ENCODE measurements at places on chromosomes 2 and 18.

DNA sequence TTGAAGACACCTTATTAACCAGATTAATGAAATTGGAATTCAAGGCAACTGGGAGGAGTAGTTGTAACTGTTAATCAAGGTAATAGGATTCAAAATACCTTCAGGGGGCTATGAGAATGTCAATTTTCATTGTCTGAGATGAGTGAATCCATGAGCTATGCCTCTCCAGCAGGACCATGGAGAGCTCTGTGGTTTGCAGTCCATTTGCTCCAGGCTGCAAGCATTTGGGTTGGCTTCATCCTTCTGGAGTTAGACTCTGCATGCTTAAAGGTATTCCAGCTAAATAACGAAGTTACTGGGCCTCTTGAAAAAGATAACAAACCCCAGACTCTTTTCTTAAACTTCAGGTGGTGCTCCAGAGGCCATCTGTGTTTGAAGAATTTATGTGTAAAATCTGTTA, 207.1 kb upstream of the SLC8A1 start:
- no peak overlapping the region for H3K27ac ChIP-seq
- no peaks in the 10 kb centered on the region for H3K36me3 ChIP-seq
- no peak for DNase-seq

- no peak for DNase-seq
- no peaks in the 10 kb centered on the region for H3K27me3 ChIP-seq
- H3K4me1 ChIP-seq: no peaks in the 10 kb centered on the region
- H3K4me3 ChIP-seq: no peak overlapping the region
Measured at GRCh38 chr2:150846691-150847090, 359.2 kb upstream of the RND3 start.

DNA sequence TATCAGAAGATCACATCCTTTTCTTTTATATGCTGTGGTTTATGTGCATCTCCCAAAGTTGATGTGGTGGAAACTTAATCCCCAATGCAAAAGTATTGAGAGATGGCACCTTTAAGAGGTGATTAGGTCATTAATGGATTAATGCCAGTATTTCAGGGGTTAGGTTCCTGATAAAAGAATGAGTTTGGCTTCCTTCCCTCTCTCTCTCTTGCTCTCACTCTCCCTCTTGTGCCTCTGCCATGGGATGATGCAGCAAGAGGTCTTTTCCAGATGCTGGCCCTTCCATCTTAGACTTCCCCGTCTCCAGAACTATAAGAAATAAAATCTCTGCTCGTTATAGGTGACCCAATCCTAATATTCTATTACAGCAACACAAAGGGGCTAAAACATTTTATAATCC, 85.0 kb downstream of the TTC27 start:
- H3K36me3 ChIP-seq: no peaks in the 10 kb centered on the region
- peaks cover 10% of the 10 kb centered on the region for H3K4me1 ChIP-seq
- no peaks in the 10 kb centered on the region for H3K27me3 ChIP-seq
- DNase-seq: no peak
- H3K4me3 ChIP-seq: no peak overlapping the region

- H3K27me3 ChIP-seq: no peaks in the 10 kb centered on the region
- H3K4me3 ChIP-seq: no peak overlapping the region
- H3K36me3 ChIP-seq: peaks cover 51% of the 10 kb centered on the region
- peaks cover 5% of the 10 kb centered on the region for H3K4me1 ChIP-seq
Measured at GRCh38 chr2:10584843-10585475, 104.8 kb downstream of the NOL10 start.

- no peak overlapping the region for H3K27ac ChIP-seq
- peaks cover 10% of the 10 kb centered on the region for H3K4me1 ChIP-seq
- DNase-seq: no peak
- no peaks in the 10 kb centered on the region for H3K36me3 ChIP-seq
- H3K4me3 ChIP-seq: no peak overlapping the region
- H3K27me3 ChIP-seq: no peaks in the 10 kb centered on the region
Measured at GRCh38 chr18:3610813-3611212, 160.8 kb downstream of the TGIF1 start.

GRCh38 chr2:66070721-66071602, 364.0 kb upstream of the MEIS1 start:
- H3K27me3 ChIP-seq: no peaks in the 10 kb centered on the region
- DNase-seq: no peak
- no peaks in the 10 kb centered on the region for H3K4me1 ChIP-seq
- H3K27ac ChIP-seq: no peak overlapping the region

DNA sequence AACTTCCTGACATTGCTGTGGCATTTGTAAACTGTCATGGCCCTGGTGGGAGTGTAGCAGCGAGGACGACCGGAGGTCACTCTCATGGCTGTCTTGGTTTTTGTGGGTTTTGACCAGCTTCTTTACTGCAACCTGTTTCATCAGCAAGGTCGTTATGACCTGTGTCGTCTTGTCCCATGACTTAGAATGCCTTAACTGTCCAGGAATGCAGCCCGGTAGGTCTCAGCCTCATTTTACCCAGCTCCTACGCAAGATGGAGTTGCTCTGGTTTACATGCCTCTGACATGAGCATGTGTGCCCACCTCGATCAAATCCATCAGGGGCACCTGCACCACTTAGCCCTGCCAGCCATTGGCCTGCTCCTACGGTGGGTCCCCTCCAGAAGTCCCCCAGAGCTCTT, 32.9 kb upstream of the SLC66A3 start:
- no peak overlapping the region for H3K27ac ChIP-seq
- no peaks in the 10 kb centered on the region for H3K4me1 ChIP-seq
- DNase-seq: no peak

DNA sequence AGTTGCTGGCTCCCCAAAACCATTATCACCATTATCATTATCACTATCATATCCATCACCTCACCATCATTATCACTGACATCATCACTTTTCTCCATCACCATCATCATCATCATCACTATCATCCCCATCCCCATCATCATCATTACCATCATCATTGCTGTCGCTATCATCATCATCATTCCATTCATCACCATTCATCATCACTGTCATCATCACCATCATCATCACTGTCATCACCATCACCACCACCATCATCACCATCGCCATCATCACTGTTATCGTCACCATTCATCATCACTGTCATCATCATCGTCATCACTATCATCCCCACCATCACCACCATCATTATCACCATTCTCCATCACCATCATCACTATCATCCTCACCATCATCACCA, 9.0 kb downstream of the HPCAL1 start:
- no peaks in the 10 kb centered on the region for H3K36me3 ChIP-seq
- no peak for DNase-seq
- H3K27ac ChIP-seq: no peak overlapping the region
- H3K4me3 ChIP-seq: no peak overlapping the region
- peaks cover 20% of the 10 kb centered on the region for H3K4me1 ChIP-seq

DNA sequence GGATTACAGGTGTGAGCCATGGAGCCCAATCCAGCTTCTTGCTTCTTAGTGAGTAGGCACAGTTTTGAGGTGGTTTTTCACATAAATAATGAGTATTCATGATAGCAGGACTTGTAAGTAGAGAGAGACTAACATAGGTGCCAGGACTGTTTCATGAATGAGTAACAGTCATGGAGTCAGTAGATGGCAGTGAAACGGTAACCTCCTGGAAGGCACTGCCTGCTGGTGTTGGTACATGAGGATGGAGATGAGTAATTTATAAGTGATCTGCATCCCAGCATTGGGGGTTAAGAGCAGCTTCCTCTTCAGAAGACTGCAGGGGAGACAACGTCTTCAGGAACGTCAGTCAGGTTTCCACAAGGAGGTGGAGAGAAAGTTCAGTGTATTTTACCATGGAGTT, 143.8 kb downstream of the HAUS1 start:
- no peaks in the 10 kb centered on the region for H3K27me3 ChIP-seq
- no peak for DNase-seq
- no peak overlapping the region for H3K27ac ChIP-seq
- no peak overlapping the region for H3K4me3 ChIP-seq
- peaks cover 10% of the 10 kb centered on the region for H3K4me1 ChIP-seq
- H3K36me3 ChIP-seq: no peaks in the 10 kb centered on the region

DNA sequence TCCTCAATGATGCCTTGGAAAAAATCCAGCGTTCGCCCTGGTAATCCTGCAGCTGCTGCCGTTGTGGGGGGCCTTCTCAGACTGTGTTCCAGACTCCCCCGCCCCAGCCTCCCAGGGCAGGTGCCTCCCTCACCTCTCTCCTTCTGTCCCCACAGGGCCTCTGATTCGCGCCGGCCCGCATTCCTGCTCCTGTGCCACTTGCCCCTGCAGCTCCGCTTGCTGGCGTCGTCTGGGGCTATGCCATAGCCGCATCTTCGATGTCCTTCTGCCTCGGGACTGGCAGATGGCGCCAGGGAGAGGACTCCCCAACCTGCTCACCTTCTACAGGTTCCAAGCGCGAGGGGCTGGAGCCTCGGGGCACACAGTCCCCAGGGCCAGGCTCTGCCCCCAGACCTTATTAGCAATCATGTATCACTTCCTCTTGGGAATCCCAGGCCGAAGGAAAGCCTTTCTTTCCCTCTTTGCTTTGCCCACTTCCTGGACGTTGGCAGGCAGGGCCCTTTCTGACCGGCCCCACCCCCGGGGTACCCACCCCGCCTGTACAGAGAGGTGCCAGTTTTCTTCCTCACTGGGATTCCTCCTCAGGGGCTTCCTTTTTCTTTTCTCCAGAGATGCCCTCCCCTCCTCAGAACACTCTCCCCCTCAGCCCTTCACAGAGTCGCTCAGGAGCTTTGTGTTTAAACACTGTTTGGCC, 4.4 kb downstream of the SPATA3 start:
- H3K27ac ChIP-seq: no peak overlapping the region
- peaks cover 6% of the 10 kb centered on the region for H3K27me3 ChIP-seq
- H3K4me1 ChIP-seq: no peaks in the 10 kb centered on the region

DNA sequence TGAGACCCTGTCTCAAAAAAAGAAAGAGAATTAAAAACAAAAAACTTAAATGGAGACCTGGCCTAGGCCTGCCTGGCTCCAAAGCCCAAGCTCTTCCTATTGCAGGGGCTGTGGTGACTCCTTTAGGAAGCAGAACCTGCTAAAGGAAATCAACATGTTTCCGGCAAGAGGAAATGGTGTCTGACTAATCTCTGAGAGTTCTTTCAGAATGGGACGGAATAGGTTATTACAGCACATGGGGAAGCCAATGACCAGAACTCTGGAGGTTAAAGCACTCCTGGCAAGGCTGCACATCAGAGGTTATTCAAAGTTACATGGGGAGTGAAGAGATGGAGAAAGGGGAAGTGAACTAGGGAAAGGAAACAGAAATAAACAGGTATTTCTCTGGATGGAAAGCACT, 21.4 kb downstream of the KIF3C start:
- H3K4me3 ChIP-seq: no peak overlapping the region
- no peaks in the 10 kb centered on the region for H3K36me3 ChIP-seq
- no peaks in the 10 kb centered on the region for H3K27me3 ChIP-seq
- H3K4me1 ChIP-seq: peaks cover 16% of the 10 kb centered on the region
- H3K27ac ChIP-seq: no peak overlapping the region

DNA sequence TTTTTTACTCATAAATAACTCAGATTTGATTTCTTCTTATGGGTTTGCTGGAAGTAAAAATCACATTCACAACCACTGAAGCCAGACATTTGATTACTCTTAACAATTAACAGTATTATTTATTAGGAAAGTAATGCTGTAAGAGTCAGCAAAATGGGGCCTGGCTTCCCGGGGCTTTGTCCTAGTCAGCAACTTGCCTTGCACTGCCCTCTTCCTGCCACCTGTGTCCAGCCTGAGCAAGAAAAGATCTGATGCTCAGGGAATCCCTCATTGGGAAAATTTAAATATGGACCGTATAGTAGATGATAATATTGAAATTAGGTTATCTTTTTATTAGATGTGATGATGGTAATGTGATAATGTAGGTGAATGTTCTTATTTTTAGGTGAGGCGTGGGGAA, 30.8 kb upstream of the ACYP2 start:
- H3K4me3 ChIP-seq: no peak overlapping the region
- no peaks in the 10 kb centered on the region for H3K4me1 ChIP-seq
- H3K36me3 ChIP-seq: no peaks in the 10 kb centered on the region

DNA sequence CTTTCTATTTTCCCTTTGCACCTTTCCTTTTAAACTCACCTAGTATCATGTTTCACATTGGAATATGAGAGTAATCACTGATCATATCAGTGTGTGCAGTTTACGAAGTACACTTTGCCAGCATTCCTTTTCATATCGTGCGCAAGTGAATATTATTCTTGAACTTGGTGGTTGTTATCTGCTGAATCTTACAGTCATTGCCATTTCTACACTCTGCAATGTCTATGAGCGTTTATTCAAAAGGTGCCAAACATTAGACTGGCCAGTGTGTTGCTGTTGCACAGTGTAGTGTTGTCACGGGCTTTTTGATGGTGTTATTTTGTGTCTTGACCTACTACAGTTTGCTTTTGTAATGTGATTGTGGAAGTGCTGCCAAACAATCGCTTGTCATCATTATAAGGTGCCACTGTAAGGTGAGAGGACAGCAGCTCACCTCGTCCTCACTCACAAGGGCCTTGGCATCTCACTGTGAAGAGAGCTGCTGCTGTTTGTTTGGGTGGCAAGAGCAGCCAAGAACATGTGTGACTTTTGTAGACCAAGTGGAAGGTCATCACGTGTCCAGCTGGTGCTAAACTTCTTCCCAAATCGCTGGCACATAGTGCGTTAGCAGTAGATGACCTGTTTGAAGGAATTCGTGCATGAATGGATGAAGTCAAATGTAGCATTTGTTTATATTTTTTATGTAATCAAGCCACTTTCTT, 113.3 kb downstream of the MYO1B start:
- H3K4me3 ChIP-seq: no peak overlapping the region
- H3K27ac ChIP-seq: no peak overlapping the region
- peaks cover 6% of the 10 kb centered on the region for H3K4me1 ChIP-seq
- peaks cover 18% of the 10 kb centered on the region for H3K36me3 ChIP-seq

- no peak overlapping the region for H3K4me3 ChIP-seq
- H3K27ac ChIP-seq: peak overlapping the region; percentile 75
- no peak for DNase-seq
- H3K27me3 ChIP-seq: no peaks in the 10 kb centered on the region
Measured at GRCh38 chr2:85812094-85812735, 58.4 kb downstream of the ATOH8 start.
